Stimulated activated CD8-positive, alpha-beta memory T cell treated with anti-CD3 and anti-CD28 coated beads, Interleukin-4, amount 100 ng/mL, for 24 hours (primary cell): ENCODE measurements at places on chromosomes 2 and 18.

- DNase-seq, result peak; percentile 57
These were observed at the start of gene KCNG3 for GRCh38 chr2:42493468-42494354. Gene KCNG3, minus strand, starts transcription at chr2:42493982. Its CDS starts 481 bp downstream, at chr2:42493501.

DNA sequence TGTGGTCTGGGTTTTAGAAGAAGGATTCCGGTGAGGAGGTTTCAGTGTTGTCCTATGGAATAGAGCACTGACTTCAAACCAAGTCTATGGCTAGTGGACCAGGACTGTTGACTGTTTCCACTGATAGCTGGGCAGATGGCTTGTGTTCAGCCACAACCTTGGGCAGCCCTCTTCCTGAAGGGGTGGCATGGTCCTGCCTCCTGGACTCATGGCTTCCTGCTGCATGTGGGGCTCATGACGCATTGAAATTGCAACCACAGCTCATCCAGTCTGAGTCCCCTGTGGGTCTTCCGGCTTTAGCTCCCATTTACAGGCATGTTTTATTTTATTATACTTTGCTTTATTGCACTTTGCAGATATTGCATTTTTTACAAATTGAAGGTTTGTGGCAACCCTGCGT, 105.0 kb downstream of the B3GNT2 start:
- DNase-seq, result no peak

GRCh38 chr2:45207101-45207500, 197.8 kb upstream of the SIX2 start:
- DNase-seq, result no peak

GRCh38 chr2:133605766-133606137, 37.5 kb upstream of the NCKAP5 start:
- no peak for DNase-seq

DNA sequence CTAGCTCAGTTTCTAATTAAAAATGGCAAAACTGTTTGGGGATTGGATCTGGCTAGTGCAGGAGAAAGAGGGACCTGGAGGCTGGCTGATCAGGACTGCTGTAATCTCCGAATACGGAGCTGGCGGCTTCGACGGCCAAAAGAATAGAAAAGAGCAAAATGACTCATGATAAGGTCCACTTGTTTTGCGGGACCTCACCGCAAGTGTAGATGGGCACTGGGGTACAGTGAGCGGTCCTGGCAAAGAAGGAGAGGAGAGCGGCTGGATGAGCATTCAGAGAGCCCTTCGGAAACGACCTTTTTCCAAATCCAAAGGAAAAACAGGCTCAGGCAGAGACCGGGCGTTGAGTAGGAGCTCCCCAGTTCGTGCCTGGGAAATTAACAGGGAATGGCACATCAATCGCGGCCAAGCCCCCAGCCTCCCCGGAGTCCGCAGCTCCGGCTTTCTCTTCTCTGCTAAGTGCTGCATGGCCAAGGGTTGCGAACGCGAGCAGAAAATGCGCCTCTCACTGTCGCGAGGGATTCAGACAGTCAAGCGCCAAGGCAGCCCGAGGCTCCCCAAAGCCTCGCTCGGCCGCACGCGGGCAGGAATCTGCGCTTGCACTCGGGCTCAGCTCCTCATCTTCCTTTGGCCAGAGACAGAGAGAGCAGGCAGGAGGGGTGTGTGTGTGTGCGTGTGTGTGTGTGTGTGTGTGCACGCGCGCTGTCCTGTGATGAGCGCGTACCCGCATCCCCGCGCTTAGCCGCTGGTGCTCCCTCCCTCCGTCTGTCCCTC, 1.8 kb downstream of the DCC start:
- no peak for DNase-seq

DNA sequence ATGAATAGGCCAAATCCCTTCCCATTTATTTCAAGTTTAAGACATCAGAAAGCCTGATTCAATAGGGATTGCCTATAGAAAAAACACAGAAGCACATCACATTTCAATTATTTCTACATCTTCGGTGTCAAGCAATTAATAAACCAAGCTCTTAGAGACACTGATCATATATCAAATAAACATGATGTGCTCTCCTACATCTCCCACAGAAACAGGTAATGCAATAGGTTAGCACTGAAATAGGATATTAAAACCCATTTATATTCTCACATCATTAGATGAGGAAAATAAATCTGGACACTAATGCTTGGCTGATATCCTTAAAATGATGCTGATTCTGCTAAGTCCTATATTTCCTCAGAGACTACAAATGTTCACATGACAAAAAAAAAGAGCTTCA, 364.7 kb downstream of the MBD2 start:
- no peak for DNase-seq

DNA sequence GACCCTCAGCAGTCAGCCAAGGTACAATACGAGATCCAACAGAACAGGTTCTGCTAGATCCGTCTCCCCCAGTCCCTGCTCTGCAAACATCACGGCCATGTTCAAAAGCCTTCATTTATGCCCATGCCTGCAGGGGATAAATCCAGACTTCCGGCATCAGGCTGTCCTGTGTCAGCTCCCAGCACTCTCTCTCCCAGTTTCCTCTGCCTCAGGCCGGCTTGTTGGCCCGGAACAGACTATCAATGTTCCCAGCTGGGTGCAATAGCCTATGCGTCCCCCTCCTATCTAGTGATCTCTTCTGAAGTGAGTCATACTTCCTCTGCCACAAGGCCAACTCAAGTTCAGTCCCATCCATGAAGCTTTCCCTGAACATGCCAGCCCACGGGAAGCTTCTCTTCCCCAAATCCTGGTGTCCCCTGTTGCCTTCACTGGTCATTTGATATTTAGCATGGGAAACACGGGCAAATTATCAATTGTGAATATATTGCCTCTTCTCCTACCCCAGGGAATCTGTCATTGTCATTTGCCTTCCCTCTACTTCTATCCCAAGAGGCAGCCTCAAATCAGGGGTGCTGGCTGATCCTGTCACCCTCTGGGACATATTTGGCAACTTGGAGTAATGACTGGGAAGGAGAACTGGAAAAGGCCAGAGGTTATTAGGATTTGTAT, 51.1 kb downstream of the CAPN13 start:
- no peak for DNase-seq

DNA sequence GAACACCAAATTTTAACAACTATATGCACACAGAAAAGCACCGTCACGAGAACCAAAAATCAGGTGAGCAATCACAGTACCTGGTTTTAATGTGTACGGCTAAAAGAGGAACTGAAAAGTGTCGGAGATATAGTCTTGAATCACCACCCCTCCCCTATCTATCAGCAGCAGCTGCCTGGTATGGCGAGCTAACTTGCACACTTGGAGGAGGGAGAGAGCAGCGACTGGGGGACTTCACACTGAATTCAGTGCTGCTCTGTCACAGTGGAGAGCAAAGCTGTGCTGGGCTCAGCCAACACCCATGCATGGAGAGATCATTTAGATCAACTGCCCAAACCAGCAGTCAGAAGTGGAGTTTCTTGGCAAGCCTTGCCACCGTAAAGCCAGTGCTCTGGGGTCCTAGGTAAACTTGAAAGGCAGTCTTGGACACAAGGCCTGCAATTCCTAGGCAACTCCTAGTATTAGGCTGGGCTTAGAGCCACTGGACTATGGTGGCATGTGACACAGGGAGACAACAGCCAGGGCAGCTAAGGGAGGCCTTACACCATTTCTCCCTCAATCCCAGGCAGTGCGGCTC, 89.2 kb upstream of the CD226 start:
- DNase-seq, result no peak

DNA sequence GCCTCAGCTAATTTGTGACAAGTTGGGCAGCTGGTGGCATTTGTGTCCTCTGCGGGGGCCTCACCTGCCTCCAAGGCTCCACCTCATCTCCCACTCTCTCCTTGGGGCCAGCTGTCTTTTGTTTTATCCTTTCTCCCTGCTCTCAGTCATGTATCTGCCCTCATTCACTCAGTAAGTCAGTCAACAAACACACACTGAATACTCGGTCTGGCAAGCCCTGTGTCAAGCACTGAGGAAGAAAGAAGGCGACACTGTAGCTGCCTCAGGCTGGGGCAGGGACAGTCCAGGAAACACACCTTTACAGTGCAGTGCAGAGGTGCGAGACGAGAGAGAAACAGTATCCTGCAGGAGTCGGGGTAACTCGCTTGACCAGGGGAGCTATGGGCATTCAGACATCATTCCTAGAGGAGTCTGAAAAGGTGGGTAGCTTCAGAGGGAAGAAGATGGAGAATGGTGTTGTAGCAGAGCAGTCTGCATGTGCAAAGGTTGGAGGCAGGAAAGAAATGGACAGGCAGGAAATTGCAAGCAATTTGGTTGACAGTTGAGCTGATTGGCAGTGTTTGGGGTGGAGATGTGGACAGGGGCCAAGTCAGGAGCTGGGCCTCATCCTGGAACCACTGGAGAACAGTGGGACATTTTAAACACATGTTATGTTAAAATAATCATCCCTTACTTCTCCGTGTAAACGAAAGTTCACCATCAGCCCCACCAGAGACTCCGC, 34.9 kb downstream of the SCTR start:
- no peak for DNase-seq

DNA sequence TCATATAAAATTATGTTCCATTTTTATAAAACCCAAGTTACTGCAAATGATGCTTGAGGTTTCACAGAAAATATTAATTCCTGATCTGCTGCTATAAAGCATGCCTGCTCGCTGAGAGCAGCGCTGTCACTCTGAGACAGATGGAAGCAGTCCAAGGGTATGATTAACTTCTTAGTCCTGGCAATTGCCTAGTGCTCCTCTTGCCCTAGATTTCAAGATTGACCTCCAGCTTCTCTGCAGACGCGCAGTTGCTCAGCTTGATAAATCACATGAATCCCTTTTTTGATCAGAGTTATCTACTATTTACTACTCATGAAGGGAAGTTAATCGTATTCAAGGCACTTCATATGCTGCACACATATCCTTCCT, 154.6 kb upstream of the REV1 start:
- no peak for DNase-seq

GRCh38 chr2:215707608-215708007, 271.7 kb upstream of the FN1 start:
- DNase-seq, result no peak

DNA sequence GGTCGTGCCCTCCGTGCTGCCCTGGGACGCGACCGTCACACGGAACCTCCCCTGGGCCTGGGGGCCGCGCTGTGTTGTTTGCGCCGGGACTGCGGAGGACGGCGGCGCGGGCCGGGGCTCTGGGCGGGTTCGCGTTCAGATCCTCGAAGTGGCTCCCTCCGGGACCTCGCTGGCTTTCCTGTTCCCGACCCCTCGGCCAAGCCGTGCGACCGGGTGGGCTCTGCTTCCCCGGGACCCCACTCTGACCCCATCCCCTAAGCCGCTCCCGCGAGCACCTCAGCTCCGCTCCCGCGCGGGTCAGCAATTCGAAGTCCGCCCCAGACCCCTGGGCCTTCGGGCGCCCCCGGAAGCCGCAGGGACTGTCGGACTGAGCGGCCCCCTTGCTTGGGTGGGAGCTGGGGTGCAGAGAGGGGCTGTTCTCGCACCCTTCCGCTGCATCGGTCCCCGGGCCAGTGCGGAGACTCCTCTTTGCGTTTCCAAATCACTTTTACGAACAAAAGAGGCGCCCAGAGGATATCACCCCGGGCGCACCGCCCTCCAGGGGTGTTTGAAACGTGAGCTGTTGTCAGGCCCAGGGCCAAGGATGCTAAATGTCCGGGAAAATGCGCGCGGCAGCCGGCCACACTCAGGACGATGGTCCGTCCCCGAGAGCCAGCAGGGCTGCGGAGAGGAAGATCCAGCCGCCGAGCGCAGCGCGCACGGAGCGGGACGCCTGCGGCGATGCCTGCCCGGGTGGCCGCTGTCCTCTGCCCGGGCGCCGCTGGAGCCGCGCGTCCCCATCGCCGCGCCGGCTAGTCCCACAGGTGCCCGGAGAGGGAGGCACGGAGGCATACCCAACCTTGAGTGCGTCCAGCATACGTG, 73.5 kb downstream of the ZCCHC2 start:
- no peak for DNase-seq

GRCh38 chr2:164737612-164738081, 104.0 kb downstream of the COBLL1 start:
- DNase-seq, result no peak

GRCh38 chr18:55821219-55821618, 233.2 kb upstream of the TCF4 start:
- DNase-seq, result no peak

DNA sequence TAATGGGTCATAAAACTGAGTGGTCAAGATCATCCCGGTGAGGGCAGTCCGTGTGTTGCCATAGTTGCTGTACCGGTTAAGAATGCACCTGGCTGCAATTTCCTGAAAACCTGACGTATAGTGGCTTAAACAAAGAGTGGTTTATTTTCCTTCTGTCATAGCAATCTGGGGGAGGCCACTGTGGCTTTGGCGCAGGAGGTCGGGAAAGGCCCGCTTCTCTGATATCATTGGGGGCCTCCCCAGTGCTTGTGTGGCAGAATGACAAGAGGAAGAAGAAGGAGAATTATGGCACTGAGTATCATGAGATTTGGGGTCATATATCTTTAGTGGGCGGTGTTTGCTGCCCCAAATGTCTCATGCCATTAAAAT, 4.4 kb downstream of the C2orf92 start:
- DNase-seq, result no peak

- no peak for DNase-seq
These were observed 588.9 kb upstream of the NRXN1 start for GRCh38 chr2:51620796-51621195.

DNA sequence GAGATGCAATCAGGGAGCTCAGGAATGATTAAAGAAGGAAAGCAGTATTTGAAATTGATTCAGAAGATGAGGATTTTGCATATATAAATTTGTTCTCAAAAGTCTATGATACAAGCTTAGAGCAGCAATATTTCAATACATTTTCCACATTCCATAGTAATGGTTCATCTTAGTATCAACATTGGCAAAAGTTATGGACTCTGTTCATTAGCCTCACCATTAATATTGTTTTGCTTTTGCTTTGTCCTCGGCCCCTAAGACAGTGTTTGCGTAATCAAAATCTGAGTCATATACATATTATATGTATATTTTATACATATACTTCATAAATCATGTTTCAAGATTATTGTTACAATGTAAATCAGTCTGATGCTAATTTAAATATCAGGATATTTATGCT, 176.6 kb downstream of the CNTNAP5 start:
- no peak for DNase-seq

- no peak for DNase-seq
These were observed 154.4 kb upstream of the SMAD2 start for GRCh38 chr18:48084858-48085257.

- no peak for DNase-seq
These were observed 2.5 kb upstream of the OSR1 start for GRCh38 chr2:19360966-19361321.

- no peak for DNase-seq
These were observed 52.0 kb downstream of the KIF5C start for GRCh38 chr2:148926981-148927401.

- no peak for DNase-seq
These were observed 325.6 kb upstream of the VRK2 start for GRCh38 chr2:57720728-57721627.

DNA sequence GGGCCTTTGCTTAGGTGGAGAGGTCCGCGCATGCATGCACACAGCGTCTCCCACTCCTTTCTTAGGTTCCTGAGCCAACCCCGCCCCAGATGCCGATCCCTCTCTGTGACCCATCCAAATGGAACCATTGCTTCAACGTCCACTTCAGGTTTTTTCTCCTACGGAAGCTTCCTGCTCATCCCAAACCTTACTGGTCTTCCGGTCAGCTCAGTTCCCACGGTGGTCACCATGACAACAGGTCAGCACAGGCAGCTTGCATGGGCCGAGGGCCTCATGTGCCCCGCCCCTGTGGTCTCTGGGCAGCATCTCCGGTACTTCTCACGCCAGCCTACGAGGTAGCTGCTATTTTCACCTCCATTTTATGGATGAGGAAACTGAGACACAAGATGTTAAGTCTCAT, 163.7 kb downstream of the SOCS6 start:
- no peak for DNase-seq

- no peak for DNase-seq
These were observed 12.6 kb upstream of the MLPH start for GRCh38 chr2:237474442-237474911.

- DNase-seq, result no peak
These were observed 41.0 kb downstream of the ROCK2 start for GRCh38 chr2:11303290-11304013.
